ENCODE measurements at places on chromosomes 7 and 10. TPM values are rescaled to one million over a fixed set of nuclear protein-coding genes. Genes with fewer than 3 reads are reported as not detected.

DNA sequence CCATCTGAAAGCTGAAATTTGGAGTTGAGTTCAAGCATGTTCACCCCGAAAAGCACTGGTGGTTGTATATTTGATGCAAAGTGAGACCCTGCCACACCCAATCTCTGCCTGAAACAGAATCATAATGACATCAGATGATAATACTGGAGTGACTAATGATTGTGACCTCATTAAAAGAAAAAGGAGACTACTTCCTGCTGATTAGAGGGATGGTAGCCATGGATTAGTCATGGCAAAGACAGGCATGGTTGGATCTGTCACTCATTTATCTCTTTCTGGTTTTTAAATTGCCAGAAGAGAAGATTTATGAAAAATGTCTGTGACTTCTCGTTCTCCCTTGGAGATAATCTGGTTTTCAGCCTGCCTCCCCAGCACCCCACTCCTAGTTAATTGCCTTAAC, 101.2 kb downstream of the BAMBI start:
- no peak for DNase-seq

DNA sequence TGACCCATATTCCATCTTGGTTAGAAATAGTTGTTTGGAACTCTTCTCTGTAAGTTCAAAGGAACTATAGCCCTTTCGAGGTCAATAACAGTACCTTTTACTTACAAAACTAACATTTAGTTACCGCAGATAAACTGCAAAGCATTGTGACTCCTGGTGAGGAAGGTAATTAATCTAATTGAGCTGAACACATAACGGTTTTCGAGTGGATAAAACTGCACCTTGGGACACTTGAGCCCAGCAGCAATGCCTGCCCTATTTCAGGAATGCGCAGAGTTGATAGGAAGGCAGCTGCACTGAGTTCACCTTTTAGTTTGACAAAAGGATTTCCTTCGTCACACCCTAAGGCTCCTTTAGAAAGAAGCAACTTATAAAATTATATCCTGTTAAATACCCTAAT, 75.4 kb downstream of the JAZF1 start:
- no peak for DNase-seq

- DNase-seq = no peak
Measured at GRCh38 chr10:28678687-28679457, 1.6 kb downstream of the BAMBI start.

GRCh38 chr10:14200698-14201544, 129.8 kb downstream of the FRMD4A start:
- no peak for DNase-seq

GRCh38 chr7:80720146-80720545, 81.7 kb downstream of the CD36 start:
- no peak for DNase-seq

DNA sequence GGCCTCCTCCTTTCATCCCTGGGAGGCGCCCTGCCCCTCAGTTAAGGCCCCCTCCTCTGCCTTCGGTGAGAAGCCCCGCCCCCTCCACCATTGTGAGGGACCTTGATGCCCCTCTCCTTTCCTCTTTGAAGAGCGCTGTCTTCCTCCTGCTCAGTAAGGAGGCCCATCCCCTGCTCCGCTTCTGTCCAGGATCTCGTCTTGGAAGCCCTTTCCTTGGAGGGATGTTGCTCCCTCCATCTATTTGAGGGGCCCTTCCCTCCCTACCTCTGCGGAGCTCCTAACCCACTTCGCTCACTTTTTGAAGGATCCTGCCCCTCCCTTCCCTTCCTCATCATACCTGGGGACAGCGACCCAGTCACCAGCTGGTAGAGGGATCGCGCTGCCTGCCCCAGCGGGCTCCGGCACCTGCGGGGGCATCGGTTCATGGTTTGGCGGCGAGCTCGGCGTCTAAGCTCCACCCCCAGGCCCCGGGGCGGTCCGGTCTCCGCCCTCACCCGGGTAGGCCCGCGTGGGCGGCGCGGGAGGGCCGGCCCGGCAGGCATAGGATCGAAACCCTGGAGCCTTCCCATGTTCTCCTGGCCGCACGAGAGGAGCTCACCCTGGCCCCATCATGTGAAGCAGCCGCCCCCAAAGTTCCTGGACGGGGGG, 4.1 kb downstream of the KCNIP2 start:
- peak; percentile 58 for DNase-seq

GRCh38 chr10:121615836-121616235, 17.6 kb upstream of the FGFR2 start:
- no peak for DNase-seq

DNA sequence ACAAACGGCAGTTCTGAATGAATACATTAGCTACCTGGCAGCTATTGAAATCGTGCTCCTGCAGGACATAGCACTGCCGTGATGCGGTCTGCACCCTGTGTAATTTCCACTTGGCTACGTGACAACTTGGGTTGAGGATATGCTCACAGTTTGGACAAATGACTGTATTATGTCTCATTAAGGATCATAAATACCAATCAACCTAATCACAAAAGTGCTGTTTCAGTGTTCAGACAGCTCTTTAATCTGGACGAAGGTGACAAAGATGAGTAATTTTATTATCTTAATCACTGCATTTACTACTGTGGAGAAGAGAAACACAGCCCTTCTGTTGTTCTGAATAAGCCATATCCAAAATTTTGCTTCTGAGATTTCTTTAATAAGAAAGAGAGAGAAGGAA, 210.8 kb upstream of the PFKP start:
- no peak for DNase-seq

DNA sequence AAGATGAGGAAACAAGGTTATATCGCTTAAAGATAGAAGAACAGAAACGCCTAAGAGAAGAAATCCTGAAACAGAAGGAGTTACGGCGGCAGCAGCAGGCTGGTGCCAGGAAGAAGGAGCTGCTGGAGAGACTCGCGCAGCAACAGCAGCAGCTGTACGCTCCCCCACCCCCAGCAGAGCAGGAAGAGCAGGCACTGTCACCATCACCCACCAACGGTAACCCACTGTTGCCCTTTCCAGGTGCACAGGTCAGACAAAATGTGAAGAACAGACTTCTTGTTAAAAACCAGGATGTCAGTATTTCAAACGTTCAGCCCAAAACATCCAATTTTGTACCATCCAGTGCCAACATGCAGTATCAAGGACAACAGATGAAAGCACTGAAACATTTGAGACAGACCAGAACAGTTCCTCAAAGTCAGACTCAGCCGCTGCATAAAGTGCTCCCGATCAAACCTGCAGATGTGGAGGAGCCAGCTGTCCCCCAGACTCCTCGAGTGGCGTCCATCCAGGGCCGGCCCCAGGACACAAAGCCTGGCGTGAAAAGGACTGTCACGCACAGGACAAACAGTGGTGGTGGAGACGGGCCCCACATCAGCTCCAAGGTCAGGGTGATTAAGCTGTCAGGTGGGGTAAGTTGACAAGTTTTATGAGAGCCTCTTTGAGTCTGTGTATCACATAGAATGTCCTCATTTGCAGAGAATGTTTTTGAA, 67.1 kb downstream of the SHH start:
- no peak for DNase-seq

DNA sequence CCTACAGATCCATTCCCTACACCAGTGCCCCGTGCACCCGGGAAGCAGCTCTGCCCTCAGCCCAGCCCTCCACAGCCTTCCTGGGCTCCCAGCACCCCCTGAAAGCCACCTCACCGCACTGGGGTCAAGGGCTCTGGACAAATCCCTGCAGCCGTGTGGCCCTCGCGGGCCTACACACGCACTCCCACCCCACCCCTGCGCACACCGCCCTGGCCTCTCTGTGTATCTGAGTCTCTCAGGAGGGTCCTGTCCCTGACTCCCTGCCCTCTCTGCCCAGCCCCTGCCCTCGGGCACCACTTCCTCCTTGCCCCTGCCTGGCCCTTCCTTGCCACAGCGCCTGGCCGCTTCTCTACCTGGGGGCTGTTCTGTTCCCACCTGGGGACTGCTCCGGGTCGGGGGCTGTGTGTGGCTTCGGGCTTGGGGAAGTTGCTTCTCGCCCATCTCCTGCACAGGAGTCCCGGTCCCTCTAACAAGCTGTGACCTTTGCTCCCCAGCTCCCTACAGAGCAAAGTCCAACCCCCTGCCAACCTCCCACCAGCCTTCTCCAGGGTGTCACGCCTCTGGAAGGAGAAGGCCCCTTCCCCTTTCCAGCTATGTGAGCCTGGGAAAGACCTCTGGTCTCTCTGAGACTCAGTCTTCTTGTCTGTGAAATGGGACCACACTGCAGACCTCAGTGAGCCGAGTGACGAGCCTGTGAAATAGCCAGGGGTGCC, 1.5 kb downstream of the TMEM184A start:
- no peak for DNase-seq

- no peak for DNase-seq
Measured at GRCh38 chr7:155793720-155794119, 18.5 kb downstream of the SHH start.

DNA sequence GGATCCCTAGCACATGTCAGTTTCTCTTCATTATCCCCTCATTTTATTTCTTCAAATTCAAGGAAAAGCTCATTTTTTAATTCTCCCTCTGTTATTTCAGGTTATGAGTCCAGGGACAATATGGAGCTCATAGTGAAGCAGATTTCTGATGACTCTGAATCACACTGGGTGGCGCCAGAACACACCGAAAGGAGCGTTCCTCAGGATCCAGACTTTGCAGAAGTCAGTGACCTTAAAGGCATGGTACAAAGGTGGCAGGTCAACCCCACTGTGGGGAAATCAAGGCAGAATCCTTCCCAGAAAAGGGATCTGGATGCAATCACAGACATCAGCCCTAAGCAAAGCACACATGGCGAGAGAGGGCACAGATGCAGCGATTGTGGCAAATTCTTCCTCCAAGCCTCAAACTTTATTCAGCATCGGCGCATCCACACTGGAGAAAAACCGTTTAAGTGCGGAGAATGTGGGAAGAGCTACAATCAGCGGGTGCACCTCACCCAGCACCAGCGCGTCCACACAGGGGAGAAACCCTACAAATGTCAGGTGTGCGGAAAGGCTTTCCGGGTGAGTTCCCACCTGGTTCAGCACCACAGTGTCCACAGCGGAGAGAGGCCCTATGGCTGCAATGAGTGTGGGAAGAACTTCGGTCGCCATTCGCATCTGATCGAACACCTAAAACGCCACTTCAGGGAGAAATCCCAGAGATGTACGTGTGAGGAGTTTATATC, 21.4 kb downstream of the ZKSCAN5 start:
- no peak for DNase-seq

DNA sequence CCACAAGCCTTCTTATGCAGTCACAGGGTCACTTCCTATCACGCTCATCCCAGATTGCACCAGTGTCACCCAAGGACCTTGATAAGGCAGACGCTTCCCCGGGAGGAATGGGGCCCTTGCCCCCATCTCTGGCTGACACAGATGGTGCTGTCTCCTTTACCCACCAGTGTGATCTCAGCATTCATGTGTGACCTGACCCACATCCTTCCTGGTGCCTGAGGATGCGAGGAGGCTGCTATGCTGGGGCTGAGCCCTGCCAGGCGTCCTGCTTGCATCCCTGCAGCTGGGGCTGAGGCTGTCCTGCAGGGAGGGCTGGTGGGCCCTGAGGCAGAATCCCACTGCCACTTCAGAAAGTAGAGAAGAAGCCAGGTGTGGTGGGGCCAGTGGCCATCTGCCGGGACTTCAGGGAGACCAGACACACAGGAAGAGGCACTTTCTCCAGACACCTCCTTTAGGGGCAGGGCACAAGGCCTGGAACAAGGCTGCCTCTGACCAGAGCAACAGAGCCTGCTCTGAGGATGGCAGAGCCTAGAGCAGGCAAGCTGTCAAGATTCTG, 35.3 kb downstream of the RASGEF1A start:
- peak; percentile 15 for DNase-seq

DNA sequence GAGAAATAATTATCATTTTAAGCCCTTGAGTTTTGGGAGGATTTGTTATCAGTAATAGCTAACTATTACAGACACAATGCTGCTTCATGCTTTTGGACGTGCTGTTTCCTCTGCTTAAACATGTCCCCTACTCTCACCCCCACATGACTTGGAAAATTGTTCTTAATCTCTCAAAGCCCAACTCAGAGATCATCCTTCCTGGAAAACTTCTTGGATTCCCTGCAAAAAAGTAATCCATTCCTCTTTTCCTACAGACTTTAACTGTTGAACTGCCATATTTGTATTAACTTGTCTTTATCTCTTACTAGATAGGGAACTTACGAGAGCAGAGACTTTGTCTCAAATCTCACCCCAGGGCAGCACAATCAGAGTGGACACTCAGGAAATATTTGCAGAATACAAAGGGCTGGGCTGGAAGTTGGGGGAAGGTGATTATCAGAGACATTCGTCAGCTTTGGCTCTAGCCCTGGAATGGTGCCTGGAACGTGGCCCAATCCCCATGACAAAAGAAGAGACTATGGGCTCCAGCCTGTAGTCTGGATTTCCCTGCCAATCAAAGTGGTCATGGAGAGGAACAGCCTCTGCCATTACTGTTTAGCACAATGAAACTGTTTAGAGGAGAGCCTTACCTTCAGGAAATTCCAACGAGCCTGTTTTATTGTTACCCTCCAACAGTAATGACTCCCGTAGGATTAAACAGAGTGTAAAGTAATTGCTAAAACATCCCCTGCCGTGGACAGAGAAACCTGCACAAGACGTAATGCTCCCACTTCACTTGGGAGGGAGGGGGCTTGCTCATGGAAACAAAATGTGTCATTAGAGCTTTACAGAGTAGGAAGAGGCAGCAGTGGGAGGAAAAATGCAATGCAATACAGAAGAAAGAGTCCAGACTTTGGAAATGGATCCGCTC, 140.4 kb upstream of the AUTS2 start:
- peak; percentile 85 for DNase-seq

- DNase-seq = peak; percentile 13
Measured at GRCh38 chr7:100516135-100516812, 22.7 kb upstream of the AGFG2 start.

- no peak for DNase-seq
Measured at GRCh38 chr10:86600296-86600695, 54.1 kb upstream of the OPN4 start.

- peak; percentile 80 for DNase-seq
Measured at GRCh38 chr10:329361-330099, 194.3 kb downstream of the ZMYND11 start.

- no peak for DNase-seq
Measured at GRCh38 chr7:45187946-45188411, 30.4 kb downstream of the RAMP3 start.

DNA sequence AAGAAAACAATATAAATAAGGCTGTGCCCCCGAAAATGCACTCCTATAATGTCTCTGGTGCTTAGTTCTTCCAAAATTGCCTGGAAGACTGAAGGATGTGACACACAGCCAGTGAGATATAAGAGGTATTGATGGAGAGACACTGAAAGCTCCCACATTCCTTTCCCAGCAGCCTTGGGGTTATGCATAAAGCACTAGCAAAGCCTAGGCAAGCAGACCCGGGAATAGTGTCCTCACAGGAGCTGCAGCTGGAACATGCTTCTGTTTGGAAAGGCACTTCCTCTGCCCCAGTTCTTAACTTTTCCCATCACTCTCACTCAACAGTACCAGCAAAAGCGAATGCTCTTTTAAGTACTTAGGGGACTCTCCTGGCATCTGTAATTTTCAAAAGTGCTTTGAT, 178.0 kb downstream of the AMPH start:
- no peak for DNase-seq

- no peak for DNase-seq
Measured at GRCh38 chr10:93916257-93917063, 22.7 kb downstream of the SLC35G1 start.

- no peak for DNase-seq
Measured at GRCh38 chr7:158868764-158869410, 12.5 kb downstream of the DYNC2I1 start.

- DNase-seq = peak; percentile 28
Measured at GRCh38 chr7:3495530-3495929, 194.5 kb downstream of the SDK1 start.

GRCh38 chr10:131320860-131321604, 9.5 kb upstream of the TCERG1L start:
- DNase-seq = no peak

GRCh38 chr7:22419488-22419887, 62.5 kb upstream of the RAPGEF5 start:
- no peak for DNase-seq

OPN4 gene
- not detected for total RNA-seq

TRA2A gene
- 51.9 TPM for total RNA-seq

NEUROG3 gene
- total RNA-seq = not detected

CCDC146 gene
- 6.6 TPM for total RNA-seq
